Hematopoietic multipotent progenitor cell treated with erythropoietin and hydrocortisone succinate and interleukin-3 and kit ligand, for 15 days (in vitro differentiated cells): ENCODE measurements at places on chromosomes 11 and 22.
A peak's percentile ranks its signal among the peaks of the same experiment; 100 is the strongest.

DNA sequence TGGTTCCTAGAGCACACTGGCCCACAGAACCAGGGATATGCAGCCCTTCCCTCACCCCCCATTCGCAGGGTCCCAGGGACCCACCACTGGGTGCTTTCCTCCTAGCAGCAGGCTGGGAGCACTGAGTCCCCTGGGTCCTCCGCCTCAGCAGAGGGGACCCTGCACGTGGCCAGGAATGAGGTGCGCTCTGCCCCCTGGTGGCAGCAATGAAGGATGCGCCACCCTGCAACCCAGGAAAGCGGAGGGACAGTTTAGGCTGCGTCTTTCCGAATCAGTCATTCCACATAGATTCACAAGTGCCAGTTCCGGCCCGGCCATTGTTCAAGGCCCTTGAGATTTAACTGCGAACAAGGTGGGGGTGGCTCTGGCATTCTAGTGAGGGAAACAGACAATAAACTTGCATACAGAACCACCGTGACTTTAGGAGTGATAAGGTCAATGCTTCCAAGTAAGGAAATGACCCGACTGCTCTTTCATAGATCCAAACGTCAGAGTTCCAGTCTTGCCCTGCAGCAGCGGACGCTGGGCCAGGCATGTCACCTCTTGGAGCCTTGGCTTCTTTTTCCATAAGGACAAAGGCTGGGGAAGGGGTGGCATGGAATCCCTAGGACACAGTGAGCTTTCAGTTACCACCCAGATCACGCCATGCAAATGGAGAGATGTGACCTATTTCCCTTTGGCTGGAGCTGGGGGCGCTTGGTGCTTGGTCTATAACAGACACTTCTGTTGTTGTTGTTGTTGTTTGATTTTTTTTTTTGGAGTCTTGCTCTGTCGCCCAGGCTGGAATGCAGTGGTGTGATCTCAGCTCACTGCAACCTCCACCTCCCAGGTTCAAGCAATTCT, 7.7 kb downstream of the RIN1 start:
- peak; percentile 75 for DNase-seq

GRCh38 chr11:66115638-66116301, 45.7 kb downstream of the PACS1 start:
- DNase-seq, result no peak

DNA sequence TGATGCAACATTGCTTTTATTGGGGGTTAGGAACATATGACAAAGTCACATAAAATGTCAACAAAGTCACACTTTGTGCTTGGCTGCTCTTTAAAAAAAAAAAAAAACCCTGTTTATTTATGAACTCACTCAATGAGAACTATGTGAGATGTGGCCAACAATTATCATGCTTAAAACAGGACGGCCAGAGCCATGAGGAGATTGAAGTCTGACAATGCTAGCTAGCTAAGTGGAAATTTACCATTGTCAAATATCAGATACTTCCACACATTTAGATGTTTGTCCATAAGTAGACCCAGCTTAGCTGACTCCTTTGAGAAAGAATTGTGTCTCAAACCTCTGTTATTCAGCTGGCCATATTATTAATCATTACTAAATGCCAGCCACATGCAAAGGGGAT, 26.9 kb downstream of the BLID start:
- DNase-seq, result no peak

DNA sequence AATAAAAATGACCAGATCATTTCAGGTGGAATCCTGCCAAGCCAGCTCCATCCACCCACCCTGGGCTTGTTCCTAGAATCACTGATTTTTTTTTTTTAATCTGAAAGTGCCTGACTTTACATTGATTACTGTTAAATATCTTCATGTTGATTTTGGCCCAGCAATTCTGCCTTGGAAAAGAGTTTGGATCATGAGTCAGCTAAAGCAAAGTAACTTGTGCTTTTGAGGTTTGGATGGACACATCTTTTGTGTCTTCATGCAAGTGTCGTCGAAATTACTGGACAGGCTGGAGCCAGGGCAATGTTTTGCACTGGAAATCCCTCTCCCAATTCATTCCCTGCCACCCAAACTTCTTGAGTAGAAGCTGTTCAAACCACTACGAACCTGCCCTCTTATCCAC, 164.0 kb upstream of the SYT13 start:
- no peak for DNase-seq

- no peak for DNase-seq
Measured at GRCh38 chr11:127105593-127106541, 105.3 kb upstream of the KIRREL3 start.

GRCh38 chr22:22968366-22968765, 80.8 kb downstream of the IGLL5 start:
- DNase-seq, result no peak

- peak; percentile 11 for DNase-seq
Measured at GRCh38 chr11:18727479-18728236, 1.7 kb upstream of the IGSF22 start.

GRCh38 chr11:100525197-100525596, 161.9 kb upstream of the ARHGAP42 start:
- DNase-seq, result no peak

GRCh38 chr22:37601203-37601539, 7.5 kb upstream of the GGA1 start:
- DNase-seq, result no peak

DNA sequence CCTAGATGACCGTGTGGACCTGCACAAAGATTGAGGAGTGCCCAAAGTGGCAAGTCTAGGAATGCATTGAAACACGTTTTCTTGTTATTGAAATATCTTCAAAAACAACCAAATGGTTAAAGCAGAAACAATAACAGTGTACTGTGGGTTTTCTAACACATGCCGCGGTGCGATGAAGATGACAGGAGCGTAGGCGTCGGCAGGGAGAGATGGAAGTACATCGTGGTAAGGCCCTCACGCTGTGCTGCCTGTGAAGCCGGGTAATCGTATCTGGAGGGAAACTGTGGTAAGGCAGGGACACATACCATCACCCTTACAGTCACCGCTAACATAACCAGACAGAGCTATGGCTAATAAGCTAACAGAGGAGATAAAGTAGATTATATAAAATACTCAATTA, 261.4 kb downstream of the TBC1D22A start:
- no peak for DNase-seq

DNA sequence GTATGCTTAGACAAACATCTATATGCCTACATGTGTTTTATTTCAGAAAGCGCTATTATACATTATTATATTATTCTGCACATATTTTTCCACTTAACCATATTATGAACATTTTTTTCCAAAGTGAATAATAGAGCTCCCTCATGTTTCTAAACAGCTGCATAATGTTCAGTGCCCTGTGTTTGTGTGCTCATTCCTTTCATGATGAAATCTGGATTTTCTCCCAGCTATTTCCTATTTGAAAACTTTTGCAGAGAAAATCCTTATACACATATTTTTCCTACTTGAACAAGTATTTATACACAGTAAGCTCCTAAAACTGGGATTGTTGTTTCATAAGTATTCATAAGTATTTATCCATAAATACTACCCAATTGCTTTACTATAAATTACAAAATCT, 18.1 kb upstream of the RFPL2 start:
- no peak for DNase-seq

- DNase-seq, result no peak
Measured at GRCh38 chr11:35639591-35640179, 21.4 kb downstream of the FJX1 start.

- peak; percentile 22 for DNase-seq
Measured at GRCh38 chr11:82775736-82776346, 42.2 kb upstream of the FAM181B start.

GRCh38 chr11:1449490-1450243, 36.9 kb downstream of the MOB2 start:
- DNase-seq, result no peak

DNA sequence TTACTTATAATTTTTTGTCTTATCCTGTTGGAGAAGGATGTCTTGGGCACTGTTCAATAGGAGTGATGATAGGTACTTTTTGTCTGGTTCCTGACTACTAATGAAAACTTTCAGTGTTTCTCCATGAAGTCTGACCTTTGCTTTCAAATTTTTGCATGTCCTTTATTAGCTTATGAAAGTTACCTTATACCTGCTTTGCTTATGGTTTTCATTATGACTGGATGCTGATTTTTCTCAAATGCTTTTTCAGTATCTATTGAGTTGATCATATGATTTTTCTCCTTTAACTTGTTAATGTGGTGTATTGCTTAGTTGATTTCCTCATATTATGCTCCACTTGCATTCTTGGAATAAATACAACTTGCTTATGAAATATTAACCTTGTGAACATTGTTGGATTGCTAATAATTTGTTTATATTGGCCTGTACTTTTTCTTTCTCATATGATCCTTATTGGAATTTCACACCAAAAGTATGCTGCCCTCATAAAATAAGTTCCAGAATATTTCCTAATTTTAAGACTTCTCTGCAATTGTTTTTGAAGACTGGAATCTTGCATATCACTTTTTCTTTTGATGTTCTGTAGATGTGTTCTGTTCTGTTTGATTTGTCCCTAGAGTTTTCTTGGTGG, 85.0 kb upstream of the SC5D start:
- no peak for DNase-seq

GRCh38 chr11:123590296-123590912, 64.0 kb downstream of the SCN3B start:
- no peak for DNase-seq

DNA sequence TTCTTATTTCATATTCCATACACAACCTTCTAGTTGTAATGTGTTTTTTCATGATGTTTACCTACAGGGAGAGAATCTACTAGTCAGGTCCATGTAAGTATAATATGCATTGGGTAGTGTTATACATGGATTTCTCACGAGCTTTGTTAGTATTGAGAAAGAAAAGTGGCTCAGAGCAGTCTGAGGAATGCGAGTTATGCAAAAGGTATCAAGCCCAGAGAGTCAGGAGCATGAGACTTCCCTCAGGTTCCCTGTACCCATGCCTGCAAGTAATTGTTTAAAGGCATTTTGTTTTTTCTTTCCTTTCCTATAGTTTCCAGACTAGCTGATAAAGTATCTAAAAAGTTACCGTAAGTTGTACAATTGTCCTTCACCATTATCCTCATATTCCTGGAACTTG, 66.1 kb downstream of the STK33 start:
- no peak for DNase-seq

DNA sequence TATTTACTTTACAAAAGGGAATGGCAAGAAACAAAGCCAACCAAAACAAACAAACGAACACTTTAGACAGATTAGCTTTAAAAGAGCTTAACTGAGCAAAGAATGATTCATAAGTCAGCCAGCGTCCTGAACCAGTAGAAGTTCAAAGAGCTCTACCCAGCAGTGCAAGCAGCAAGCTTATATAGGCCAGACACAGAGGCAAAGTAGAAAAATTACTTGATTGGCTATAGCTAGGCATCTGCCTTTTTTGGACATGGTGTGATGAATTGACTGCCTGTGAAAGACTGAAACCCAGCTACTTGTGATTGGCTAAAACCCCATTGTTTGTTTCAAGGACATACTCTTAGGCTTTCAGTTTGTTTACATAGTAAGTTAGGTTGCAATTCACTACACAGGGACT, 2120.0 kb upstream of the RAG2 start:
- no peak for DNase-seq

DNA sequence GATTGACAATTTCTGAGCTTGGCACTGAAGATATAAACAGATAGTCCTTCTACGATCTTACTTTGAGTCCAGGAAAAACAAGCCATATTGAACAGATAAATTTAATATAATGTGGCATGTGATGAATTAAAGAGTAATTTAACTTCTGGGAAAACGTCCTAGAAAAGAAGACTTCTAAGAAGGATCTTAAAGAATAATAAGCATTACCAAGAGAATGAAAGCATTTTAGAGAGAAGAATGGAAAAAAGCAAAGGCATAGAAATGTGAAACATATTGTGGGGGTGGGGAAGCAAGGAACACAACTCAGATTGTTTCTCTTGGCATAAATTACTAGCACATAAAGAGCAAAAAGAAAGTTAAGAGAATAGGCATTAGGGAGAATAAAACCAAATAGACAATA, 5.4 kb downstream of the DDIAS start:
- no peak for DNase-seq

- DNase-seq, result no peak
Measured at GRCh38 chr22:17161991-17162390, 2.9 kb upstream of the HDHD5 start.

- no peak for DNase-seq
Measured at GRCh38 chr11:2691355-2691761, 8.4 kb downstream of the KCNQ1OT1 start.

DNA sequence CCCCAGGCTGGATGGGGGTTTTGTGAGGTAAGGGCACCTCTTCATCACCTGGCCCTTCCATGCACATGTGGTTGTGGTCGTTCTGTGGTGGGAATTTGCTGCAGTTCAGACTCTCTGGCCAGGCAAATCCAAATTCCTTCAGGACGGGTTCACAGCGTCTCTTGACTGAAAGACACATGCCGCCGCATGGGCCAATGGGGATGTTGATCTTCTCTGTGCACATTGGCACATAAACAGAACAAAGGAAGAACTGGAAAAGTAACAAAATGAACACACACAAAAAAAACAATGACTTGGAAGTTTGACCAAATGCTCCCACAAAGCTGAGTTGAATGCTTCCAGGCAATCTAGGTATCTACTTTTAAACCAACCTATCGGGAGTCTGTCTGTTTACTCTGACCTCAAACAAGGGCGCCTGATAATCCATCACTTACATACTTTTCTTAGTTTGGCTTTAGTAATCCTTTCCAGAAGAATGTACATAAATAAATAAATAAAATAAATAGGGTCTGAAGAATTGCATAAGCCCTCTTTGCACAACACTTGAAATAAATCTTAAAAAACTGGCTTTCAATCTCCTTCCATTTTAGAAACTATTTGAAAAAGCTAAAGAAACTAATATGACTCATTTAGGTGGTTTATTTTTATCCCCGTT, 2.8 kb downstream of the FZD4 start:
- no peak for DNase-seq

DNA sequence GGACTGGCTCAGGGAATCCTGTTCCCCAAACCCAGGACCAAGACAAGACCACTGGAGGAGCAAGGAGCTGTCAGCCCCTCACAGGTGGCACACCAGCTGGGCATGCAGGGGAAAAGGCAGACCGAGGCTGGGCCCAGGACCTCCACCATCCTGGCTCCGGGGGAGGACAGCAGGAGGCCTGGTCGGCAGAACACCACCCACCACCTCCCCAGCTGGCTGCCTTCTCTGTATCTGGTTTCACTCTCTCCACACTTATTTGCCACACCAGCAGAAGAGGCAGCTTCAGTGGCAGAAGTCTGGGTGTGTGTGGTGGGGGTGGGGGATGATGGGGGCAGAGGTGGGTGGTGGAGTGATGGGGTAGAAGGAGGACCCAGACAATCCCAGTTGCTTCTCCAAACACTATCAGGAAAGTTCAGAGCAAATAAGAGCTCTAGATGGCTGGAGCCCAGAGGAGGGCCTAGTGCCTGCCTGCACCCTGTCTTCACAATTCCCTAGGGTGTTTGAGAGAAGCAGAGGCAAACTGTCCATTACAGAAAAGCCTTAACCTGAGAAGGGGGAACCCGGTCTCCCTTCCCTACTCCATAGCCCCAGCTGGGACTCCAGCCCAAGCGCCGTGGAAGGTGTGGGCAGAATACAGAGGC, 51.9 kb upstream of the CDON start:
- DNase-seq, result no peak

- no peak for DNase-seq
Measured at GRCh38 chr11:129286813-129287212, 88.8 kb upstream of the BARX2 start.
